ENCODE measurements at places on chromosomes 3 and 15.

DNA sequence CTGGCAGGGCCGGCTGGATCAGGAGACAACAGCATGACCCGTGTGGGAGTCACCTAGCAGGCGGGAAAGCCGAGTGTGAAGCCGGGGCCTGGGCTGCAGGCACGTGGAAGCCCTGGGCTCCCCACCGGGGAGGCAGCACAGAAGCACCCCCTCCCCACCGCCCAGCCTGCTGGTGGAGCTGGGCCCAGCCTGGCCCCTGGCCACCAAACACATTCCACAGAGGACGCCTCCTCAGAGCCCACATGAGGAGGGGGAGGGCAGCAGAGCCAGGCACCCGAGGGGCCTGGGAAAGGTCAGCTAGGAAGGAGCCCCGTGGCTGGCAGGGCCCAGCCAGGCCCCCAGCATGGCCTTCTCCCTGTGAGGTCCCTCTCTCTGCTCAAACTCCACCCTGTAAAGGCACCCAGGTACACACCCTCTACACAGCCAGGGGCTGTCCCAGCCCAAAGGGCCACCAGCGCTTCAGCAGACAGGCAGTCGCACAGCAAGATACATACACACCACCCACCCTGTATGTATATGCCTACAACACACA lies 4.5 kb downstream of the PLXNB1 start:
- H3K27ac ChIP-seq, result peak overlapping the region; percentile 95
- peaks cover 18% of the 10 kb centered on the region for H3K4me1 ChIP-seq
- H3K4me3 ChIP-seq, result no peak overlapping the region
- peaks cover 15% of the 10 kb centered on the region for H3K36me3 ChIP-seq

- no peaks in the 10 kb centered on the region for H3K27me3 ChIP-seq
- DNase-seq, result peak; percentile 16
- H3K4me1 ChIP-seq, result peaks cover 8% of the 10 kb centered on the region
- no peak overlapping the region for H3K4me3 ChIP-seq
- H3K36me3 ChIP-seq, result no peaks in the 10 kb centered on the region
- no peak overlapping the region for H3K27ac ChIP-seq
These were observed 126.1 kb downstream of the VGLL4 start for GRCh38 chr3:11517601-11518000.

DNA sequence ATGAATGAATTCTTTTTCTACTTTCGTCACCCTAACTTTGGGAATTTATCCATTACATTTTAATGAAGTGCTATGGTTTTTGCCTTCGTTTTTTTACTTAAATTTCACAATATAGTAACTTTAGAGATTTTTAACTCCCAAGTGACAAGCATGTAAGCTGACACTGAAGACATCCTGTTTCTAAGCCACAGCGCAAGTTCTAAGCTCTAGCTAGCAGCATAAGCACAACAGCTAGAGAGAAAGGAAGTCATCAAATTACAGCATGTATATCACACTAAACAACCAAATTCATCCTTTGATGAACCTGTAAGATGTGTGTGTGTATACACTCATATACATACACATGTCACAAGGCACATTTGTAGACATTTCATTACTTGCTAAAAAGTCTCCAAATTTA lies 119.3 kb downstream of the P3H2 start:
- H3K4me1 ChIP-seq, result peaks cover 13% of the 10 kb centered on the region
- no peak overlapping the region for H3K4me3 ChIP-seq
- H3K36me3 ChIP-seq, result no peaks in the 10 kb centered on the region
- no peaks in the 10 kb centered on the region for H3K27me3 ChIP-seq
- H3K27ac ChIP-seq, result no peak overlapping the region

- peak overlapping the region; percentile 82 for H3K27ac ChIP-seq
- H3K4me3 ChIP-seq, result peak overlapping the region; percentile 80
- H3K36me3 ChIP-seq, result no peaks in the 10 kb centered on the region
- peaks cover 15% of the 10 kb centered on the region for H3K4me1 ChIP-seq
- no peaks in the 10 kb centered on the region for H3K27me3 ChIP-seq
- no peak for DNase-seq
These were observed 1.6 kb downstream of the BDH1 start for GRCh38 chr3:197554196-197554561.

DNA sequence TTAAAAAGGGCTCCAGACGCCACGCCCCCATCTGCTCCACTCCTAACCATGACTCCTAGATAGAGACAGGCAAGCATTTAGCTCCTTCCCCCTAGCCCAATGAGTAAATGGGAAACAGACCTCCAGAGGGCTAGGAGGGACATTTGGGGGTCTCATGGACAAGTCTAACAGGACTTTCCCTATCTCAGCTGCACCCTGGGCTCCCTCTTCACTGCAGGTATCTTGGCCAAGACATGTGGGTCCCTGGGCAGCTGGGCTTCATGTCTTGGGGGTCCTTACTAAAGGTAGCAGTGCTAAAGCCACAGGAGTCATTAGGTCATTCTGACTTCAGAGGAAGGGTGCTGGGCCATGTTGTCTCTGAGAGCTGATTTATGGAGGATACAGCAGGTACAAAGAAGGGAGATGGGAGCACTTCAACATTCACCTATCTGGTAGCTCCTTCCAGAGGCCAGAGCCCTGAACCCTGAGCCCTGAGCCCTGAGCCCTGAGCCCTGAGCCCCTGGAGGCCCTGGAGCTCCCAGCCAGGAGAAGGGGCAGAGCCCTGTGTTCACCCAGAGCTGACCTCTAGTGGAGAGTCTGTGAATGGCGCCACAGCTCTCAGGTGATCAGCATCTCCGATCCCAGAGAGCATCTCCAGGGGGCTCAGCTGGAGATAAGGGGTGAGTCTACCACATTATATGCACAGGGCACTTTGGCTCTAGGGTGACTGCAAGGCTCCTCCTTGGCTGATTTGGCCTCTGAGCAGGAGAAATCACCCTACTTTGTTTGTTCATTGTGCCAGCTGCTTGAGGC lies 40.1 kb upstream of the EPHB1 start:
- H3K4me3 ChIP-seq, result no peak overlapping the region
- H3K36me3 ChIP-seq, result no peaks in the 10 kb centered on the region
- DNase-seq, result no peak
- no peaks in the 10 kb centered on the region for H3K4me1 ChIP-seq
- H3K27me3 ChIP-seq, result no peaks in the 10 kb centered on the region
- no peak overlapping the region for H3K27ac ChIP-seq

DNA sequence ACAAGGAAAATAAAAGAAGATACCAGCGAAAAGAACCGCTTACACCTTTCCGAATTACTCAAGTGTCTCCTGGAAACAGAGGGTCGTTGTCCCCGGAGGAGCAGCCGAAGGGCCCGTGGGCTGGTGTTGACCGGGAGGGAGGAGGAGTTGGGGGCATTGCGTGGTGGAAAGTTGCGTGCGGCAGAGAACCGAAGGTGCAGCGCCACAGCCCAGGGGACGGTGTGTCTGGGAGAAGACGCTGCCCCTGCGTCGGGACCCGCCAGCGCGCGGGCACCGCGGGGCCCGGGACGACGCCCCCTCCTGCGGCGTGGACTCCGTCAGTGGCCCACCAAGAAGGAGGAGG lies 325 bp downstream of the ALCAM start:
- H3K36me3 ChIP-seq, result no peaks in the 10 kb centered on the region
- no peaks in the 10 kb centered on the region for H3K4me1 ChIP-seq
- peak overlapping the region; percentile 88 for H3K4me3 ChIP-seq
- no peak for DNase-seq
- peak overlapping the region; percentile 91 for H3K27ac ChIP-seq

DNA sequence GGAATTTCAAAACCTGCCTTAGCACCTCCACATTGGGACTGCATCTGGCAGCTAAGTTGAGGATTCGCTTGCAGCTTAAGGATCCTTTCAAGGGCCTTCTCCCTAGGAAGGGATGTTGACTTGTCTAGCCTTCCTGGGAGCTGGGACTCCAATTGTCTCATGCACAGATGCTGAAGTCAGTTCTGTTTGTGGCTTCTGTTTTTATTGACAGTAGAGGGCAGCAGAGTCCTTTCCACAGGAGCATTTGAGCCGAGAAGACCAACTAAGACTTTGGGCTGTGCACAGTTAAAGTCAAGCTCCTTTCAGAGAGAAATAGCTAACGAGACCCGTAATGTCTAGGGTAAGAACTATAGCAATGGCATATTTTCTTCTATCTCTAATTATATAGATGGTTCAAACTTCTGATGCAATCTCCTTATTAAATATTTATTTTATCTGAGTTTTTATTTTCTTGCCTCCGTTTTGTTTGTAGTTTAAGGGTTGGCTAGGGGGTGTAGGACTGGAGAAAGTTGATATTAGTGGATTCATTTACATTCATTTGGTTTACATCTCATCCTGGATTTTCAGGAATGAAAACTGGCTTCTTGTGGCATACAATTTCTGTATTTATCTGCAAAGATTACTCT lies 59.7 kb upstream of the KBTBD8 start:
- H3K27me3 ChIP-seq, result no peaks in the 10 kb centered on the region
- no peak overlapping the region for H3K4me3 ChIP-seq
- H3K4me1 ChIP-seq, result no peaks in the 10 kb centered on the region
- no peak for DNase-seq
- H3K36me3 ChIP-seq, result no peaks in the 10 kb centered on the region
- H3K27ac ChIP-seq, result no peak overlapping the region

DNA sequence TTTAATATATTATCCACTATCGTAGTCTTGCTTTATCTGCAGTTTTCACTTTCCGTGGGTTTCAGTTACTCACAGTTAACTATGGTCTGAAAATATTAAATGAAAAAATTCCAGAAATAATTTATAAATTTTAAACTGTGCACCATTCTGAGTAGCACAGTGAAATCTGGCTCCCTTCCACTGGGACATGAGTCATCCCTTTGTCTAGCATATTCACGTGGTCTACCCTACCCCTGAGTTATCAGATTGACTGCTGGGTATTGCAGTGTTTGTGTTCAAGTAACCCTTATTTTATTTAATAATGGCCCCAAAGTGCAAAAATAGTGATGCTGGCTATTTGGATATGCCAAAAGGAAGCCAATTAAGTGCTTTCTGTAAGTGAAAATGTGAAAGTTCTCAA lies 539.5 kb upstream of the AGTR1 start:
- H3K27me3 ChIP-seq, result no peaks in the 10 kb centered on the region
- DNase-seq, result no peak
- H3K4me1 ChIP-seq, result no peaks in the 10 kb centered on the region
- no peak overlapping the region for H3K27ac ChIP-seq
- H3K4me3 ChIP-seq, result no peak overlapping the region
- no peaks in the 10 kb centered on the region for H3K36me3 ChIP-seq

GRCh38 chr15:48940508-48940907 lies 23.2 kb downstream of the SHC4 start:
- DNase-seq, result no peak
- no peaks in the 10 kb centered on the region for H3K4me1 ChIP-seq
- no peaks in the 10 kb centered on the region for H3K27me3 ChIP-seq
- H3K36me3 ChIP-seq, result no peaks in the 10 kb centered on the region
- no peak overlapping the region for H3K27ac ChIP-seq

GRCh38 chr3:32457971-32458471 lies 44.6 kb downstream of the CMTM6 start:
- H3K4me1 ChIP-seq, result no peaks in the 10 kb centered on the region
- peak overlapping the region; percentile 30 for H3K27ac ChIP-seq
- no peaks in the 10 kb centered on the region for H3K27me3 ChIP-seq
- DNase-seq, result no peak
- H3K4me3 ChIP-seq, result no peak overlapping the region

DNA sequence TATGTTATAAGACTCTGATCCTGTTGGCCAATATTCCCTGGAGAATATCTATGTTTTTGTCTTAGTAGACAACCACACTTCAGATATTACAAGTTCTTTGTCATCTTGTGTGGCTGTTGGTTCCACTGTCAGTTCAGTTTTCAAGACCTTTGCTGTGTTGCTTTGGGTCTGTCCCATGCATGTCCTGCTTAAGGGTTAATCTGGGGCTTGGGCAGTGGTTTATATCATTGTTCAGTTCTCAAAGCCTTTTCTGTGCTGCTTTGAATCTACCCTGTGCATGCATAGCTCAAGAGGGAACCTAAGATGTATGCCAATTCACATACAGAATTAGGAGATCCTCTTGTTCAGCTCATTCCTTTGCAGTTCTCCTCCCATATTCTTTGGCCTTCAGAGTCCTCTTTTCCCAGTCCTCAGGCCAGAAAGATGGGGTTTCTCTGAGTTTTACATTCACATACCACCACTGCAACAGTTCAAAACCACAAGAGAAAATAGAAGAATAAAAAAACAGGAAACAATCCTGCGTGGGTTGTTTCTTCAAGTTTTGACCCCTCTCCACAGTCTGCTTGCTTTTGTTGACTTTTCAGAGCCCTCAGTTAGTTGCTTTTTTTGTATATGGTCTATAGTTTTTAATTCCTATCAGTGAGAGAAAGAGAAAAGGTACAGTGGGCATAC lies 21.6 kb downstream of the BUB1B start:
- H3K4me1 ChIP-seq, result no peaks in the 10 kb centered on the region
- H3K27ac ChIP-seq, result no peak overlapping the region
- no peaks in the 10 kb centered on the region for H3K27me3 ChIP-seq
- H3K4me3 ChIP-seq, result no peak overlapping the region
- DNase-seq, result no peak
- H3K36me3 ChIP-seq, result no peaks in the 10 kb centered on the region

DNA sequence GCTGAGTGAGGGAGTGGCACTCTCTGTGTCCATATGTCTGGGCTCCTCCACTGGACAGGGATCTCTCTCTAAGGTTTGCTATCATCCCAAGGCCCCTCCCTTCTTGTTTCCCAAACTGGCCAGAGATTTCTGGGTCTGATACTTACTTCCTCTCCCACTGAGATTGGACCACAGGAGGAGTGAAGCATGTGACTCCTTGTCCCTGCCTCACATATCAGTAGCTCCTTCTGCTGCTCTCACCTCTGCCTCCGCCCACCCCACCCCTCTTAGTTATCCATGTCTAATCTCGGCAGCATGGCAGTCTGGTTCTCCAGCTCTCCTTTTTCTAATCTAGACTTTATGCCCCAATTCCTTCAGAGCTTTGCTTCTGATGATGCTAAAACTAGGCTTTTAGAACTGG lies 223.1 kb downstream of the RPLP1 start:
- H3K36me3 ChIP-seq, result no peaks in the 10 kb centered on the region
- H3K4me3 ChIP-seq, result no peak overlapping the region
- no peak overlapping the region for H3K27ac ChIP-seq

GRCh38 chr3:67064105-67064504 lies 66.0 kb downstream of the KBTBD8 start:
- no peak overlapping the region for H3K27ac ChIP-seq
- no peaks in the 10 kb centered on the region for H3K36me3 ChIP-seq
- H3K4me1 ChIP-seq, result no peaks in the 10 kb centered on the region
- no peaks in the 10 kb centered on the region for H3K27me3 ChIP-seq

GRCh38 chr15:98794748-98795147 lies 146.4 kb downstream of the IGF1R start:
- no peak for DNase-seq
- H3K36me3 ChIP-seq, result no peaks in the 10 kb centered on the region
- H3K4me3 ChIP-seq, result no peak overlapping the region
- H3K27ac ChIP-seq, result no peak overlapping the region
- peaks cover 36% of the 10 kb centered on the region for H3K4me1 ChIP-seq
- no peaks in the 10 kb centered on the region for H3K27me3 ChIP-seq
